H1 (cell line): ENCODE measurements at places on chromosomes 5 and 9.

DNA sequence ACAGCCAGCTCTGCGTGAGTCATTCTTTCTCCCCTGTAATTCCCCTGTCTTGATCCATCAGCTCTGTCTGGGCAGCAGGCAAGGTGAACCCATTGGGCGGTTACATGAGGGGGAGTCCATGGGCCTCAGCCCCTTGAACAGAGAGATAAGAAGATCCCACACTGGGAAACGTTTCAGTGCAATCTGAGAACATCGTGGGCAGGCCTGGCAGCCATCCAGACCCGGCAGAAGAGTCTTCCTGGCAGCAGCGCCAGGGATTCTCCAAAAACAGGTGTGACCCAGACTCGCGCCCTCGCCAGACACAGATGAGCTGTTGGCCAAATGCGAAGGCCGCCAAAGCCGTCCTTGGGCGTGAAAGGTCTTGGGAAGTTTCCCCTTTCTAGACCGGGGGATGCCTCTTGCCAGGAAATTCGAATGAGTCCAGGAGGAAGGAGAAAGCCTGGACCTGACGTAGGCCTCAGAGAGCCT is 6.4 kb upstream of the SLC12A7 start:
- H3K27me3 ChIP-seq, result no peaks in the 10 kb centered on the region
- no peak overlapping the region for H3K27ac ChIP-seq
- H3K4me3 ChIP-seq, result no peak overlapping the region
- peaks cover 8% of the 10 kb centered on the region for H3K4me1 ChIP-seq

DNA sequence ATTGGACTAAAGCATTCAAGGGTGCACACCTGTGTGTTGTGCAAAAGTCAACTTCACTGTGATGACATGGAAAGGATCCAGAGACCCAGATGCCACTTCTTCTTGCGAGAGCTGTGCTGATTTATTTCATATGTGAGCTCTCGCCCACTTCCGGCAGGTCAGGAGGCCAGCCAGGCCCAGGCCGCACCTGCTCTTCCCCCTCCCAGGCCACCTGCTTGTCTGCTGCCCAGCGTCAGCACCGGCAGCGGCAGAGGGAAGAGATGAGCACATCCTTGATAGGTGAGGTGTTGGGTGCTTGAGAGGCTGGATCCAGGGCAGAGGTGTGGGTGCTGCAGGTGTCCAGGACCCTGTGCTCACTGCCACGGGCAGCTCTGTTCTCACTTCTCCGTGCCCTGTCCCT is 242.9 kb downstream of the FANCC start:
- peak; percentile 35 for DNase-seq
- no peak overlapping the region for H3K4me3 ChIP-seq
- no peak overlapping the region for H3K27ac ChIP-seq
- H3K27me3 ChIP-seq, result no peaks in the 10 kb centered on the region

- H3K27me3 ChIP-seq, result no peaks in the 10 kb centered on the region
- no peak for DNase-seq
- H3K4me3 ChIP-seq, result no peak overlapping the region
- peaks cover 6% of the 10 kb centered on the region for H3K4me1 ChIP-seq
Measured at GRCh38 chr5:143749581-143750205, 62.3 kb upstream of the HMHB1 start.

- no peaks in the 10 kb centered on the region for H3K4me1 ChIP-seq
- H3K27ac ChIP-seq, result no peak overlapping the region
- H3K27me3 ChIP-seq, result no peaks in the 10 kb centered on the region
- no peak for DNase-seq
- H3K36me3 ChIP-seq, result peaks cover 2% of the 10 kb centered on the region; the same call in 1 of the 2 replicates
Measured at GRCh38 chr5:172364773-172365172, 81.2 kb upstream of the UBTD2 start.

GRCh38 chr5:60649288-60649917 is 50.6 kb downstream of the DEPDC1B start:
- no peak for DNase-seq
- H3K4me3 ChIP-seq, result no peak overlapping the region
- H3K4me1 ChIP-seq, result no peaks in the 10 kb centered on the region
- no peak overlapping the region for H3K27ac ChIP-seq

DNA sequence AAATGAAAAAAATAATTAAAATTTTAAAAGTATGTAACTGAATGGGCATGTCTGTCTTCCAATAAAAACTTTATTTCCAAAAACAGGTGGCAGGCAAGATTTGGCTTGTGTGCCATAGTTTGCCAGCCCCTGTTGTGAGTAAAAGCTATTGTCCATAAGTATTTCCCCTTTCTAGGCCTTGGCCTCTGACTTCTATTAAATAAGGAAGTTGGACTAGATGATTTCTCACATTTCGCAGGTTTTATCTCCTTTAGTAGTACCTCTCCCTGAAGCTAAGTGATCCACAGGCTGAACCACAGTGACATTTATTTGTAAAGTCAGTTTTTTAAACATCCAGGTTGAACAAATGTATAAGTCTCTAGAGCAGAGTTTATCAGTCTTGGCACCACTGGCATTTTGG is 41.3 kb downstream of the RECK start:
- H3K27me3 ChIP-seq, result no peaks in the 10 kb centered on the region
- H3K4me3 ChIP-seq, result no peak overlapping the region
- no peak overlapping the region for H3K27ac ChIP-seq
- H3K36me3 ChIP-seq, result no peaks in the 10 kb centered on the region

DNA sequence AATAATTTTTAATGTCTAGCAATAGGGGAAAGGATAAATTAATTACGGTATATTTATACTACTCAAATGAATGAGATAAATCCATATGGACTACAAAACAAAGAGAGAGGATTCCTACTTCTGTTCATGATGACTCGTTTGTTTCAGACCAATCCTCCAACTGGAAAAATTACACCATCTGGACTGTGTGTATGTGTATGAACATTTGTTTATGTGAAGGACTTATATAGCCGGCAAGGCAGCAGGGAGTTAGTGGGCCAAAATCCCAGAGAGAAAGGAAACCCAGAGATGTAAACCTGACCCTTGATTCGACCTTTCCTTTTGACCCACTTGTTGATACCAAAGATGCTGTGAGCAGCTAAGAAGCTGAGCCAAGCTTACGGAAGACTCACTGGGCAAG is 20.1 kb downstream of the PDE6A start:
- no peaks in the 10 kb centered on the region for H3K4me1 ChIP-seq
- H3K27ac ChIP-seq, result no peak overlapping the region
- H3K36me3 ChIP-seq, result no peaks in the 10 kb centered on the region
- H3K27me3 ChIP-seq, result no peaks in the 10 kb centered on the region
- DNase-seq, result no peak

DNA sequence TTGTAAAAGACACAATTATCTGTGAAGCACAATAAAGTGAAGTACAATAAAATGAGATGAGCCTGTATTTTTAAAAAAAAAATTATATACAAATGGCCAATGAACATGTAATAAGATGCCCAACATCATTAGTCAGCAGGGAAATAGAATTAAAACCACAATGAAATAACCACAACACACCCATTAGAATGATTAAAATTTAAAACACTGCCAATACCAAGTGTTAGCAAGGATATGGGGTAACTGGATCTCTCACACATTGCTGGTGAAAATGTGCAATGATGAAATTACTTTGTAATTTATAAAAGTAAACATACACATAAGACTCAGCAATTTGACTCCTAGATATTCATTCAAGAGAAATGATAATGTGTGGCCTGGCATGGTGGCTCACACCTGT is 62.8 kb downstream of the SHOC1 start:
- no peak overlapping the region for H3K27ac ChIP-seq
- H3K27me3 ChIP-seq, result no peaks in the 10 kb centered on the region
- DNase-seq, result no peak
- no peak overlapping the region for H3K4me3 ChIP-seq
- no peaks in the 10 kb centered on the region for H3K4me1 ChIP-seq

GRCh38 chr5:78958672-78959445 is 26.3 kb downstream of the ARSB start:
- no peaks in the 10 kb centered on the region for H3K4me1 ChIP-seq
- H3K27me3 ChIP-seq, result no peaks in the 10 kb centered on the region
- no peak overlapping the region for H3K27ac ChIP-seq
- DNase-seq, result no peak
- no peaks in the 10 kb centered on the region for H3K36me3 ChIP-seq
- H3K4me3 ChIP-seq, result no peak overlapping the region
